Urinary bladder (tissue), 4 donors: ENCODE measurements at places on chromosomes 1 and 21.

DNA sequence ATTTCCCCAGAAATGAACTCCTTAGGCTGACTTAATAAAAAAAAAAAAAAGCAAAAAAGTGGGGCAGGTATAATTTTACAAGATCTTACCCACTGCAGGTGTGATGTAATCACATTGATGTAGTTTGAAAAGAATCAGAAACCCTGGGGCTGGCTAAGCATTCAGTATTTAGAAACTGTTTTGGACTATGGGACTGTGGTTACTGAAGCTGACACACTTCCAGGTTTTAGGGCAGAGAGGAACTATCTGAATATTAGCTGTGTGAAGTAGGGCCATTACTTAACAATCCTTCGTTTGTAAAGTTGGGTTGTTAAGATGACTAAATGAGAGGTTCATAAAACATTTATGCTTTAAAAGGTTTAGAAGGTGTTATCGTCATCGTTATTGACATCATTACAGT is 165.3 kb downstream of the FASLG start:
- no peak for DNase-seq

DNA sequence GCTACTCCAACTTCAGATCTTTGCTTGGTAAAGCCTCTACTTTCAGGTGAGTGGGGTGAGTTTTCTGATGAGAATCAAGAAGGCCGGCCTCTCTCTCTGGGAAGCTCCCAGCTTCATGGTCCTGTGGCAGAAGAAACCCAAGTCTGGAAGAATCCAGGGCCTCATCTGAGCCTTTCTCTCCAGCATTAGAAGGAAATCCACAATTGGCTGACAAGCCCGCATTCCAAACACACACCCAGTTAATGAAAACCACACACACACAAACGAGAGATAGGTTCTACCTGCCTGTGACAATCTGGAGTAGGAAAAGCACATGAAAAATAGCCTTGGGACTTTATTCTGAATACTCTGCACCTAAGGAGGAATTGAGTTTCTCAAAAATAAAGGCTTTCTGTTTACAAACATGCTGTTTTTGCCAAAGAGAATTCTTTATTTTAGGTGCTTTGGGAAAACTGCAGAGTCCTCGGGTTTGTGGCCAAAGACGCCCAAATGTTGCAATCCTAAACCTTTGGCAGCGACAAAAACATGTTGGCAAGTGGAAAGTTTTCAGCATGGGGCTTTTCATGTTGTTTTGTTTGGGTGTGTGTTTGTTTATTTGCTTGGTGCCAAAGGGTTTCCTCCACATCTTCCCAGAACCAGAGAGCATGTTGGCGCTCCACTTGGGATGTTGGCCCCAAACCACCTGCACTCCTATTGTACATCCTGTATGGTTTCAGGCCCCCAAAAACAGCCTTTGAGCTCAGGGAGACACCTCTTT is 216.2 kb downstream of the SETD4 start:
- no peak for DNase-seq

DNA sequence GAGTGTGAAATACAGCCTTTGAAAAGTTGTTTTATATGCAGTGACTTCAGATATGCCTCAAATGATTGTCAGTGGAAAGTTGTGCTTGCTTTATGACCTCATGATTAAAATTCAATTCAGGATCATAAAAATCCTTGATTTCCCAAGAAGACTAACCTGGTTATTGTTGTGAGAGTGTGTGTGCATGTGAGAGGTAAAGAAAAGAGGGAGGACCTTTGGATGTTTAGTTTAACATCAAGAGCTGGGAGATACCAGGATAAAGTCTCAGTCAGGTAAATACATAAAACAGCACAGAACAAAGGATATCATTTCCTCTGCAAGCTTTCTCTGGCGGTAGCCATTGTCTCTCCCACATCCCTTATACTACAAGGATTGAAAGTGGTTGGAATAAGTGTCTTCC is 14.4 kb downstream of the BTBD8 start:
- DNase-seq = no peak

GRCh38 chr1:103162360-103162759 is 54.0 kb upstream of the COL11A1 start:
- no peak for DNase-seq

- no peak for DNase-seq
Observed at GRCh38 chr1:30322859-30323257, 400.5 kb downstream of the MATN1 start.

- no peak for DNase-seq
Observed at GRCh38 chr1:204065174-204065985, 7.5 kb upstream of the SOX13 start.

- peak; percentile 71 for DNase-seq
Observed at GRCh38 chr1:201946224-201946908, at the start of gene LMOD1. LMOD1 (minus strand) TSS chr1:201946548; CDS start chr1:201946340, 208 bp downstream.

- DNase-seq = no peak
Observed at GRCh38 chr1:66380452-66381212, 153.3 kb upstream of the SGIP1 start.

- DNase-seq = peak; percentile 32
Observed at GRCh38 chr21:15616864-15617574, 112.8 kb upstream of the USP25 start.

GRCh38 chr1:66696771-66697170 is 55.5 kb upstream of the DYNLT5 start:
- DNase-seq = no peak

GRCh38 chr21:30168086-30168485 is 1.5 kb upstream of the CLDN17 start:
- no peak for DNase-seq

DNA sequence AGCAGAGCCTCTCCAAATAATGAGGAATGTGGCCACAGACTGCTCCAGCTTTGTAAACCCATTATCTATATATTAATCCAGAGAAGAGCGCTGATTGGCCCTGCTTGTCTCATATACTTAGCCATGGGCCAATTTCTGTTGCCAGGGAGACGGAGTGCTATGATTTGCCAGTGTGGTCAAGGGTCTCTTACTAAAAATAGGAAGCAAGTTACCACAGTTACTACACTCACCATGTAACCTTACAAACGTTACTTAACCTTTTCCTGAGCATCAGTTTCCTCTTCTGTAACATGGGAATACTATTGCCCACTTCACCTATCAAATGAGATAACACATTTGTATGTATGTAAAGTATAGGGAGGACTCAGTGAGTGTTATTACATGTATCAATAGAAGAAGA is 7.7 kb upstream of the S100A2 start:
- DNase-seq = no peak

- DNase-seq = no peak
Observed at GRCh38 chr21:17492415-17493168, 20.3 kb upstream of the CXADR start.

DNA sequence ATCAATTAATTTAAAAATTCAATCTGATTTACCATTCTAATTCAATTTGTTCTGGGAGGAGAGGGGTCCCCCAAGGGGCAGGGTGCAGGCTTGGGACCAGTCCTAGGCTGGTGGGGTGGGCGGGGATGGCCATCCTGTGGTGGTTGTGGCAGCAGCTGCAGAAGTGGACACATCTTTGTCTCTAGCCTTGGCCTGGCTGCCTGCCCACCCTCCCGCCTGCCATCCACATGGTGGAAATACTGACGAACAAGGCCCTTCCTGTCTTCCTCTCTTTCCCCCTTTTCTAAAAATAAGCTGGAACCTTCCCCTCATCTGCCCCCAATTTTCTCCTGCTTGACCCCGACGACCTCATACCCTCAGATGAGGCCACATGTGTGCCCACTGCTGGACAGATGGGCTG is 130.9 kb downstream of the FOXD2 start:
- no peak for DNase-seq

DNA sequence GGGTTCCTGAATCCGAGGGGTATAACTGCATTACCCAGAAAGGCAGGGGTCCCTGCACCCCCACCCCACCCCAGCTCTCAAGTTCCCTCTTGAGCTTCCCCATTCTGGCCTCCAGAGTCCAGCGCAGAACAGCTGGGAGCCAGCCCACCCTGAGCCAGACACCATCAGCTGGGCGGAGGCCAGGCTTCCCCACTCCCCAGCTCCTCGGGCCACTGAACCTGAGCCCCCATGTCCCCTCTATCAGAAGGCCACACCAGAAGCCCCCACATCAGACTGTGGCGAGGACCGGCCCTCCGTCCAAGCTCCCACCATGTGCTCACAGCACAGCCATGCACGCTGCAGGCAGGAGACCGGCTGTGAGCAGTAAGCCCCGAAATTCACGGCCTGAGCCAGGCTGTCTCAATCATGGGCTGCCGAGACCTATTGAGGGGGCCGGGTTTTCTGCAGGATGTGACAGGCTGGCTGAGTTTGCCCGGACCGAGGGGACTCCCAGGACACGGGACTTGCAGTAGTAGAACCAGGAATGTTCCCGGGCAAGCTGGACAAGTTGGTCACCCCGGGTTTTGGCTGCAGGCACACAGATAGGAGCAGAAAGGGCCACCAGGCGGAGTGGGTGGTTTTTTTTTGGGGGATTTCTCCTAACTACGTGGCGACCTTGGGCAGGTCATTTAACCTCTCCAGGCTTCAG is 25.5 kb upstream of the TNFRSF1B start:
- no peak for DNase-seq

- no peak for DNase-seq
Observed at GRCh38 chr1:67571901-67572593, 113.0 kb upstream of the GADD45A start.

- DNase-seq = no peak
Observed at GRCh38 chr1:87132284-87132870, 196.3 kb upstream of the LMO4 start.

DNA sequence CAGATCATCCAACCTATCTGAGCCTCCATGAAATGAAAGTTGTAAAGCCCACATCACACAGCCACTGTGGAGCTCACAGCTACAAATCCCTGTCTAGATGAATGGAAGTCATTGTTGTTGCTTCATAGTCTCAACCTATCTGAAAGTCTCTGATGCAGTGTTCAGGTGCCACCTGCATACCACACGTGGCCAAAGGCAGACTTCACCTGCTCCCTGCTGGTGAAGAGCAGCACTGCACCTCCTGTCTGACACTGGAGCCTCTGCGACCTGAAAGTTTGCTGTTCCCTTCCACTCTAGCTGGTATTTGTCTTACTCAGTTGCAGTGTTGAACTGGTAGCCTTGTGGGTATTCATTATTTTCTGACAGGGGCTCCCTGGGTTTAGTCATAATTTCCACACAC is 18.4 kb downstream of the LORICRIN start:
- no peak for DNase-seq

- DNase-seq = peak; percentile 84
Observed at GRCh38 chr21:34526618-34527290, 14.7 kb upstream of the KCNE1 start.

GRCh38 chr1:216778737-216779136 is 55.5 kb upstream of the ESRRG start:
- DNase-seq = no peak

GRCh38 chr1:205689479-205689878 is 9.2 kb upstream of the SLC45A3 start:
- DNase-seq = no peak

GRCh38 chr1:116559304-116559761 is 11.5 kb downstream of the CD58 start:
- DNase-seq = no peak

- DNase-seq = no peak
Observed at GRCh38 chr1:219514728-219515127, 98.2 kb downstream of the ZC3H11B start.

- DNase-seq = no peak
Observed at GRCh38 chr1:65493802-65494201, 73.3 kb downstream of the LEPR start.

DNA sequence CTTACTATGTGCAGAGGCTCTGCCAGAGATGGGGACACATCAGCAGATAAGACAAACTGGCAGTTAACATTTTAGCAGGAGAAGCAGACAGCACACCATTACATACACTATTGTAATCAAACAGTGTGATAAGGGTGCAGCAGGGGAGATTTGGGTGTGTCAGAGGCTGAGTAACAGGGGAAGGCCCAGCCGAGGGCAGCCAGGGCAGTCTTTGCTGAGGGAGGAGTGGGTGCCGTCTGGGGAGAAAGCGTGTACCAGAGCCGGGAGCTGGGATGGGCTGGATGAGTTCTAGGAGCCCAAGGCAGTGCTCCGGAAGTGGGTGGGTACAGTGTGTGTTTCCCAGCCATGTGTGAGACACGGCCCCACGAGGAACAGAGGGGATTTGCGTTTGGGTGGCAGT is 31.2 kb downstream of the KCNA10 start:
- no peak for DNase-seq

GRCh38 chr1:72322910-72323309 is 40.6 kb upstream of the NEGR1 start:
- no peak for DNase-seq

DNA sequence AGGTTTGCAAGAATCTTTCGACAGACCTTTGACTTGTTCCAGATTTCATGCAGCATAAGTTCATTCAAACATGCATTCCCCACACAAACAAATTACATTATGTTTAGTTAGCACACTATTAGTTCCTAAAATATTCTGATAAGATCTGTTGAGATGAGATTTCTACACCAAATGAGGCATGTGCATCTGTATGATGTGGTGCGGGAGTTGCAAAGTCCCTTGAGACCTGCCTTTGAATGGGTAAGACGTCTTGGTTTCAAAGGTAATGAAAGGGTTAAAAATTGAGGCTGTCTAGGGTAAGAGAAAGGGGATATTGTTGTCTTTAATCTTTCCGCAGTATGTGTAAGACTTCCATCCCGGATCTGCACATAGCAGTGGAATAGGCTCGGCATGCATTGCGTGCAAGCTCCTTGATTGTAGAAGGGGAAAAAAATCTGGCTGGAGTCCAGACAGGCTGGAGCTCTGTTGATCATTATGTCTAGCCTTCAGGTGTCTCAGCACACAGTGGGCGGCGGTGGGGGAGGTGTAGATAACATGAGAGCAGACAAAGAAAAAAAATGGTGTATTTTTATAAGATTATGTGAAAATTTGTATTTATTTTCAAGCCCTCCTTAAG is 296.6 kb downstream of the PTPRC start:
- DNase-seq = peak; percentile 77

- no peak for DNase-seq
Observed at GRCh38 chr1:11711490-11711889, 20.0 kb downstream of the DRAXIN start.

- no peak for DNase-seq
Observed at GRCh38 chr1:54335755-54336108, 70.5 kb downstream of the SSBP3 start.

DNA sequence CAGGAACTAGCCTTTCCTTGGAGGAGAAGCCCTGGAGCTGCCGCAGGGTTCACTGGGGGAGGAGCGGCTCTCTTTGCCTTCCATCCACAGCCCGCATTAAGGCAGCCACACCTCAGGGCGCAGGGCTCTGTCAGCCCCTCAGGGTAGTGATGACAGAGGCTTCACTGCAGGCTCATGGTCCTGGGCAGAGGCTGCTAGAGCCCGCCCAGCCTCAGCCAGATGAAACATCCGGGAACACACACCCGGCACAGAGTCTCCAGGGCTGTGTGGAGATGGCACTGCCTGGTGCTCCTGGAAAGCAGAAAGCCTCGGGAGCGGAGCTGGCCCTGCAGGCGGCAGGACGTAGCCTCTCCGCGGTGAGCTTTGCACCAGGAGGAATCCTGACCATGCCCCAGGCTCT is 29.4 kb upstream of the PEX10 start:
- DNase-seq = no peak

DNA sequence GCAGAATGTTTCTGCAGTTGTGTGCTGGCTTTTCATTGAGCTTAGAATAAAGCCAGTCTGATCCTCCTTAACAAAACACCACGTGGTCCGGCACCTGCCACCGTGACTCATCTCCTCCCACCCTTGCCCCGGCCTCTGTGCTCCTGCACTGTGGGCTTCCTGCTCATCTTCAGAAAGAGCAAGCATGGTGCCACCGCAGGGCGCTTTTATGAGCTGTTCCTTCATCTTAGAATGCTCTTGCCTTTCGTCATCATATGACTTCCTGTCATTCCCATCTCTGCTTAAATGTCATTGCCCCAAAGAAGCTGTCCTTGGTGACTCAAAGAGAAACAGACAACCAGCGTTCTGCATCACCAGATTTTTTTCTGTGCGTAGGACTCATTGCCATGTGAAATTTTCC is 117.8 kb downstream of the HHAT start:
- DNase-seq = no peak

GRCh38 chr1:182595641-182596240 is 6.7 kb upstream of the RNASEL start:
- no peak for DNase-seq
